ENCODE measurements at places on chromosomes 4 and X.

DNA sequence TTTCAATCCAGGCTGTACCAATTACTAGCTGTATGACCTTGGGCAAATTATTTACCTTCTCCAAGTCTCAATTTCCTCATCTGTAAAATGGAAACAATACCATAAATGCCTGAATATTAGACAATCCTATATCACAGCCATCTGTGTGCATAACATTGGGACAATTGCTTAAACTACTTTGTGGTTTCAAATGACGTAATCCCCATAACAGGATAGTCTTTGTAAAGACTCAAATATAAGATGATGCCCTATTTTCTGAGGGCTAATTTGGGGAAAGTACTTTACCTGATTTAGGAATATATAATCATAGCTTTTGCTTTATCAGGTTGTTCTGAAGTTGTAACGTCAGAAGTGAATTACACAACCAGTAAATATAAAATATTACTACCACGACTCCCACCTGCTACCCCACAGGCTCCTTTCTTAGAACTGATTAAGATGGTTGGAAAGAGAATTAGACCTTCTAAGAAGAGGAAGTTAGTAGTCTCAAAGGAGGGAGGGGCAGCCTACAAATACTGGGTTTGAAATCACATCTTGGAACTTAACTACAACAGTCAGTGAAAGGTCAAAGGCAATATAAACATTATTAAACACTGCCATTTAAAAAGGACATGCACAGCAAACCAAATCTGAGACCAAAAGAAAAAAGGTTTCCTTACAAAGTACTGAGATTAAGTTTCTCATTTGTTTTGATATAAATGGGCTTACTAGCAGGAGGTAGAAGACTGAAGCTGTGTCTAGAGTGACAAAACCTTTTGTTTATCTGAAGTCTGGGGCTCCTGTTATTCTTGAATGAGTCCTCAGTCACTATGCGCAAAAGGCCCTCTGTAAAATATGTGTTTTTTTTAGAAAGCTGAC is 215.0 kb downstream of the SCFD2 start:
- no peak for DNase-seq

DNA sequence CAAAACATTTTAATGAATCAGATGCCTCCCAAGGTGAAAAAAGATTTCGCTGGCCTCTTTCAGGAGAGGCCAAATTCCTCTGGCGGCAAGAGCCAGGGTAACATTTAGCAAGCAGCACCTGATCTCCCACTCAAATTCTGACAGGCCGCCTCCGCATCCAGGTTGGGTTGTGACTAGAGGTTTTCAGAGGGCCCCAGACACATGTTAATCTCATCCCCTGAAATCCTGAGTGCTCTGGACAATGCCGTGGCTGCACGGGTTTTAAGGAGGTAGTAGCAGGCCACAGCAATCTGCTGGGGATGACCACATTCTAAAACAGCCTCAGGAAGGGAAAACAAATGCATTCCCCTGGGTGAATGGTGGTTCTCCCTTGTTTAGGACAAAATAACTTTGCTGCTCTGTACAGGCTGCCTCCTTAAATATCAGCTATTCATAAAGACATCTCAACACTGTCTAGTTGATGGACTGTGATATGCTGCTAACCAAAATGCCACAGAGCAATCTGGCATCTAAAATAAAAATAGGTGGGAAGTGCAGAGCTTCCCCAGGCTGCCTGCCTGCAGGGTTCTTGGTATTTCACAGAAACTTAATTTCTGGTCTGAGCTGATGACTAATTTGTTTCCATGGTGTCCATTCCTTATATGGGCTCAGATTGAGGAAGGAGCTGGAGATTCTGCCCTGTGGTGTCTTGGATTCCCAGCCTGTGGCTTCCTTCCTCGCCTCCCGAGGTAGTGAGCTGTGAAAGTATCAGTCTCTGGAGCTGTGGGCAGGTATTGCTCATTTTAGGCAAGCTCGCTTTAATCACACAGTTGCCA is 202.0 kb downstream of the DCLK2 start:
- peak; percentile 96 for DNase-seq

- peak; percentile 98 for DNase-seq
Observed at GRCh38 chr4:15920723-15921591, 17.6 kb downstream of the FGFBP1 start.

DNA sequence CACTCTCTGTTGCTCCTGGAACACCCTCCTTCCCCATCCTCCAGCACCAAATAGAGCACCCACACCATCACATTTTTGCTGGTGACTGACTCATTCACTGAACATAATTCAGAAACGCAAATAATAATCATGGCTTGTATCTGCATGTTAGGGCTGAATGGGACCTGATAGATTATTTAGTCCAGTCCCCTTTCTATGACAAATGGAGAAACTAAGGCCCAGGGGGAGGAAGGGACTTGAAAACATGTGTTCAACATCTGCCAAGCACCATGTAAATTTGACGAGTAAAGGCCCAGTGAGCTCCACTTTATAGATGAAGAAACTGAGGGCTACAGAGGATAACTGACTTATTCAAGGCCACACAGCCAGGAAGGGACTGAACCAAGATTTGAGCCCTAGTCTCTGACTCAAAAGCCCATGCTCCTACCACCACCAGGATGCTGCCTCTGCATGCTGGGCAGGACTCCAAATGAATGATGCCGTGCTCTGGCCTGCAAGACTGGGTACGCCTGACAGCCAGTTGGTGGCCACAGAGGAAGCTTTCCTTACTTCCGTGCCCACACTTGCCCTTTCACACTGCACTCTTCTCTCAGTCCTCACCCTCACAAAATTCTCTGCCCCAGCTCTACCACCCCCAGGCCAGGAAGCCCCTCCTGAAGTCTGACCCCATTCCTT is 133.3 kb upstream of the PJA1 start:
- peak; percentile 12 for DNase-seq

- DNase-seq = no peak
Observed at GRCh38 chr4:55633903-55634302, 2.2 kb downstream of the NMU start.

DNA sequence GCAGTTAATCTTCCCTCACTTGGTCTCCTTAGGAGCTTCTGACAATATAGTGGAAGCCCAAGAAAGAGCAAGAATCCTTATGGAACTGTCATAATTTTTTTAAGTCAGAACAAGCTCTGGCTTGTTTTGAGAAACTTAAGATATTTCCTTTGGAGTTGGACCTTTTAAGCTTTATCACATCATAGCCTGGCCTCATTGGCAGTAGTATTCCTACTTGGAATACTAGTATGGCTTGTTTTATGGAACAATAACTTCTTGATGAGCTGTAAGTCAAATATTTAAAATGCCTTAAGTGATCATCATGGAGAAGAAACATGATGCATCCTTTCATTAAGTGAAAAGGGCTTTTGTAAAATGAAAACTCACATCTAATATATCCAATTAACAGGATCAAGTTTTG is 78.0 kb upstream of the NRK start:
- DNase-seq = no peak

DNA sequence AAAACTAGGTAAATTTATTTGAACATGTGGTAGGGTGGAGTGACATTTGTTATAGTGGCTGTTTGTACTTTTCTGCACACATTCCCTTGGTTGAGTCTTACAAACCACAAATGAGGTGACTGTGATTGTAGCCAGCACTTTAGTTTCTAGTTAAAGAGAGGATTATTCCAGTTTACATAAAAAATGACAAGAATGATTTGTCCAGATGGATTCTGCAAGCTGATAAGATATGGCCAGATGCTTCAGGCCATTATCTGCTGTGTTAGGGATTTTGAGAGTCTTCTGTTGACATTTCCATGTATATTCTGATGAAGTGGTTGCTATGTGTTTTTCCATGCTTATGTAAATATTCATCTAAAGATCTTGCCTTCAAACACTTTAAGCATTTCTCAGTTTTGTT is 31.0 kb upstream of the PDE5A start:
- peak; percentile 91 for DNase-seq

DNA sequence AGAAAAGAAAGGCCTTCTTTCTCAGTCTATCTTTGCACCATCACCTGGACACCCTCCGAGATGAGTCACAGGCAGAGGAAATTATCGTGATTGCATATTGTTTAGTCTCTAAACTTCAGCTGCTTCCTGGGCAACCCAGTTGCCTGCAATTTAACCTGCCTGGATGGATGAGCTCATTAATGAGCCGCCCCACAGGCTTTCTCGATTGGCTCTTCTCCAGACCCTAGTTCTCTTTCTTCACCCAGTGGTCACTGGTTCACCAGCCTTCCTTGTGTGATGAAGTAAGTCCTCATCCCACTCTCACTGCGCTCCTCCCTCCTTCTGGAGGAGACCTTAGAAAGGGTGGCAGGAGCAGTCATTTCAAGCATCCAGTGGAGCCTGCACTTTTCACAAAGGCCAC is 94.4 kb downstream of the SOWAHB start:
- peak; percentile 97 for DNase-seq

DNA sequence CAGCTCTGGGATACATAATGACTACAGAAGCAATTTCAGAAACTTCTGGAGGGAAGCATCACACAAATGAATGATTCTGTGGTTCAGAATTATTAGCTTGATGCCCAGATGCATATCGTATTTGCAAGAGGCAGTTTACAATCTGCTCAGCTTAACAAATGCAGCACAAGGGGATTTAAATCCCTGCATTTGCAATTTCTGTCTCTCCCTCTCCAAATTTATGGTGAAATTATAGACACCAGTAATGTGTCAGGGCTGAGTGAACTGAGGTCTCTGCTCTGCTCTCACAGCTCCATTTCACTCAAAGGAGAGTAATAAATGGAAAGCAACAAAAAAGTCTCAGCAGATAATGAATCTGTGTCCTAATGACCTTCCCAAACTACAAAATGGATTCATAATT is 80.2 kb downstream of the TMEM156 start:
- no peak for DNase-seq

DNA sequence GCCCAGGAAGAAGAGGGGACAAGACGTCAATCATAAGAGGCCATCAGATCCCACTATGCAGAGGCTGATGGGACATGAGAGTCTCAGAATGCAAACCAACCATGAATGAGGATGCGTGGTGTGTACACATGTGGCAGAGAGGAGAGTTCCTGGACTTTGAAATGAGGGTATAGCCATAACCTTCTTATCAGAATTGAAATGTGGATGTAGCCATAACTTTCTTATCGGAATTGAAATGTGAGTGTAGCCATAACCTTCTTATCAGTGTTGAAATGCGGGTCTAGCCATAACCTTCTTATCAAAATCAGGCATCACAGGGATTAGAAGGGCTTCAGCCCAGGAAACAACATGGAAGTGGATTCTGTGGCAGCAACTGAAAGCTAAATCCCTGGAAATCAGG is 415.5 kb upstream of the FAT1 start:
- no peak for DNase-seq

GRCh38 chr4:175176710-175177109 is 258.6 kb downstream of the ADAM29 start:
- DNase-seq = no peak

DNA sequence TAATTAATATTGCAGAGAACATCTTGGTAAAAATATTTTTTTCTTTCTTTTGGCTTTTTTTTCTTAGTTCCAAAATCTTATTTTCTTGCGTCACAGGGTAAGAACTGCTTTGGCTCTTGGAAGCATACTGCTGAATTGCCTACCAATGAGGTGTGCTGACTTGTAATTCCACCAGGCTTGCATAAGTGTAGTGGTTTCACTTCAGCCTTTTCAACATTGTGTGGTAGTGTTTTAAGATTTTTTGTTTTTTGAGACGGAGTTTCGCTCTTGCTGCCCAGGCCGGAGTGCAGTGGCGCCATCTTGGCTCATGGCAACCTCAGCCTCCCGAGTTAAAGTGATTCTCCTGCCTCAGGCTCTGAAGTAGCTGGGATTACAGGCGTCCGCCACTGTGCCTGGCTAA is 42.4 kb downstream of the N4BP2 start:
- no peak for DNase-seq

DNA sequence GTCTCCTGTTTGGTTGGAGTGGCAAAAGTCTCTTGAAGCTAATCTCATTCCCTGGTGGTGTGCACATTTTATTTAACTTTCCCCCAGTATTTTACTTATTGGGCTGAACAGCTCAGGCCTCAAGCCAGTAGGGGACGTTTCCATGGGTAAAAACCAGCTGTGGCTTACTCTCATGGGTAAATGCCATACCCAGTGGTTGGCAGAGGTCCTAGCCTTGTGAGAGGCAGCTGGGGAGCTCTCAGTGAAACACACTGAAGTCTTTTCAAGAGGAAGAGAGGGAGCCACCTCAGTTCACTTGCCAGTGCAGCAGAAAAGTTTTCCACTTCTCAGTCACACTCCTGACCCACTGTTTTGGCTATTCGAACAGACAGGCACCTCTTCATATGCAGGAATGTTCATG is 1964.2 kb downstream of the ARAP2 start:
- no peak for DNase-seq

DNA sequence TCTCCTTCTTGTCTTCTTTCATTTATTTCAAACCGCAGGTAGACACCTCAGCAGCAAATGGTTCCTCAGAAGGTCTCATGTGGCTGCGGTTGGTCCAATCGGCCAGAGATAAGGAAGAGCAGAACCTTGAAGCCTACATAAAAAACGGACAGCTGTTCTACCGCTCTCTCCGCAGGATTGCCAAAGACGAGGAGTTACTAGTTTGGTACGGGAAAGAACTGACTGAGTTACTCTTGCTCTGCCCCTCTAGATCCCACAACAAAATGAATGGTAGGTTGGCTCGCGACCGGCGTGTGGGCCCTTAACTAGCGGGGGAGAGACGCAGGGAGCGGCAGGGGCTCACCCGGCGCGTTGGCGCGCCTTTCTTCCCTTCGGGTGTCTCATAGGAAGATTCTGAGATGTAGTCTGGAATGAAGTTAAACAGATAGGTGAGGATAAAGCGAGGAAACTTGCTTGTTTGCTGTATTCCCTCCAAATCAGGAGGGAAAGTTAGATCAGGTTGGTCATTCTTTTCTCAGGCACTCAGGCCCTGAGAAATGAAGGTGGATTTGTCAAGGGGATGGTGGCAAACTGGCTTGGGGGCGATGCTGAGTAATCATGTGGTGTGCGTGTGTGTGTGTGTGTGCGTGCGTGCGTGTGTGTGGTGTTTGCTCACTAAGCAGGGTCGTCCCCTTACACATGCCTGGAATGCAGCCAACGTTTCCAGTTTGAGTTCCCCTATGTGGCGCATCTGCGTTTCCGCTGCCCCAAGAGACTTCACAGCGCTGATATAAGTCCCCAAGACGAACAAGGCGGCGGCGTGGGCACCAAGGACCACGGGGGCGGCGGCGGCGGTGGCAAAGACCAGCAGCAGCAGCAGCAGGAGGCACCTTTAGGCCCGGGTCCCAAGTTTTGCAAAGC is 4.2 kb downstream of the PRDM8 start:
- DNase-seq = peak; percentile 76

GRCh38 chrX:118975831-118976598 is 1.6 kb downstream of the LONRF3 start:
- no peak for DNase-seq

DNA sequence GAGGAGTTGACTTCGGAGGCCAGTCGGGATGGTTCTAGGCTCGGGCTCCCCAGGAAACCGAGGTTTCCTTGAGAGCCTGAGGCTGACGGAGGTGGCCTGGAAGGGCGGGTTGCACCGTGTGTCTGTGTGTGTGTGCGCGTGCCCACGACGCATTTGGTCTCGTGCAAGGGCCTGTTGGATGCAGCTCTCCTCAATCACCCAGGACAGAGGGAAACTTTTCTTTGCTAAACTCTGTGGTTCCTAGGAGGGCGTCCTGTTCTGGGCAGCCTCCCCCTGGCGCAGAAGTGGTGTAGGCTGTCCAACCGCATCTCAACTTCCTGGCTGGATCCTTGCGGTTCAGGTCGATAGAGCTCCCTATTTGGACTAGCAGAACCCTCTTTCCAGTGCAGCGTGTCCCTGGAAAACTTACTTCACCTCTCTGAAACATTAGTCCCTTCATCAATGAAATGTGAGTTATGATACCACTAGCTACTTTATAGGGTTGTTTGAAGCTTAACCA is 973 bp downstream of the STK32B start:
- DNase-seq = peak; percentile 19

All from astrocyte (in vitro differentiated cells and primary cell).